Activated T-cell treated with anti-CD3 and anti-CD28 coated beads, Interleukin-2, amount 50 U/mL, for 72 hours (primary cell): ENCODE measurements at places on chromosomes 12 and 14. TPM values are rescaled to one million over a fixed set of nuclear protein-coding genes. Genes with fewer than 3 reads are reported as not detected.

DNA sequence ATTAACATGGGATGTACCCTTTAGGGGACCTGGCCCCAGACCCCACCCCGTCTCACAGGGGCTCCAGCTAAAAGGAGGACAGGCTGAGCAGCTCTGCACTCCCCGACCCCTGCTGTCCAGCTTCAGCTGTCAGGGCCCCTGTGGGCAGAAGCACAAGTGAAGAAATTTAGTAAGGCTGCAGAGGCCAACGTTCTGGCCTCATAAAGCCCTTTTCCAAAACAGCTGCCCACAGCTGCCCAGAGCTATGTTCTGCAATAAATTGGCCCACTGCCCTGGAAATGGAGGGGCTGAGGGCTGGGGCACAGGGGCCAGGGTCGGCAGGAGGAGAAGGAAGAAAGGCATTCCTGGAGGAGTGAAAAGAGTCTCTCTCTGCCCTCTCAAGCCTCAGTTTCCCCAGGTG lies 357.1 kb downstream of the BCL11B start:
- no peaks in the 10 kb centered on the region for H3K36me3 ChIP-seq
- peaks cover 22% of the 10 kb centered on the region for H3K4me1 ChIP-seq
- H3K4me3 ChIP-seq = no peak overlapping the region
- DNase-seq = no peak
- no peak overlapping the region for H3K27ac ChIP-seq

GRCh38 chr12:53378222-53378621 lies 1.8 kb upstream of the SP1 start:
- H3K4me3 ChIP-seq = no peak overlapping the region
- no peak overlapping the region for H3K27ac ChIP-seq
- no peaks in the 10 kb centered on the region for H3K27me3 ChIP-seq
- H3K4me1 ChIP-seq = peaks cover 45% of the 10 kb centered on the region
- DNase-seq = no peak

DNA sequence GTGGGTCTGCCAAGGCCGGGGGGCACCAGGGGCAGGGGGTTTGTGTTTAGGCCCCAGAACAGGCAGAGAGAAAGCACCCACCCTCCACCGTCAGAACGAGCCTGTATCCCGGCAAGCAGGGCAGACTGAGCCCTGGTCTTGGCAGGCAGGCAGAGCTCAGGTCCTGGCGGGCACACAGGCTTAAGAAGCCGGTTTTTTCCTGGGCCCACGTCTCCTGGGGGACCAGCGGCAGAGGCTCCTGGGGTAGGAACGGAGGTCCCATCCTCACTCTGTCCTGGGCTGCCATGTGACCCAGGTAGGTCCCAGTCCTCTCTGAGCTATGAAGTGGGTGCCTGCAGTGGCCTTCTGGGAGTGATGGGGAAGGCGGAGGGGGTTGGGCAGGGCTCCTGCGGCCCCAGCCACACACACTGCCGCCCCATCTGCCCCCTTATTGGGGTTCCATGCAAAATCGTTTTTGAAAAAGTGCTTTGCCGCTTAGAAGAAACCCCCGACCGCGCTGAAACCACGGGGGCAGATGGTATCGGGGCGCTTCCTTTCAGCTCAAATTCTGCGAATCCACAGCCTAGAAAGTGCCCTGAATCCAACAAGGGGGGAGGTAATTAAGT lies 24.2 kb downstream of the SH2B3 start:
- peak overlapping the region; percentile 78 for H3K4me3 ChIP-seq
- H3K27me3 ChIP-seq = no peaks in the 10 kb centered on the region
- peaks cover 89% of the 10 kb centered on the region for H3K4me1 ChIP-seq
- H3K27ac ChIP-seq = peak overlapping the region; percentile 78

DNA sequence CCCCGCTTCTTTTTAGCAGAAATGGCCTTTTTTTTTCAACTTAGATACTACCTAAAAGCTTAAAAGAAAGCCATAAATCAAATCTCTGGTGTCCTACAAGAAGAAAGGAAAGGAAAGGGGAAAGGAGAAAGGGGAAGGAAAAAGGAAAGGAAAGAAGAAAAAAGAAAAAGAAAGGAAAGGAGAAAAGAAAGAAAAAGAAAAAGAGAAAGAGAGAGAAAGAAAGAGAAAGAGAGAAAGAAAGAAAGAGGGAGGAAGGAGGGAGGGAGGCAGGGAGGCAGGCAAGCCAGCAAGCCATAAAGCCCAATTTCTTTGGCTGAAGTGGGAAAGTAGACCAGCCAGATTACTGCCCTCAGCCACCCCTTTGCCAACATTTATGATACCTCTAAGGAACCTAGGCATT lies 32.5 kb upstream of the SLC6A13 start:
- peak overlapping the region; percentile 51 for H3K27ac ChIP-seq
- peaks cover 67% of the 10 kb centered on the region for H3K36me3 ChIP-seq
- no peak overlapping the region for H3K4me3 ChIP-seq
- H3K4me1 ChIP-seq = peaks cover 14% of the 10 kb centered on the region
- DNase-seq = no peak

The VCPKMT gene
- total RNA-seq = 13.8 TPM

DNA sequence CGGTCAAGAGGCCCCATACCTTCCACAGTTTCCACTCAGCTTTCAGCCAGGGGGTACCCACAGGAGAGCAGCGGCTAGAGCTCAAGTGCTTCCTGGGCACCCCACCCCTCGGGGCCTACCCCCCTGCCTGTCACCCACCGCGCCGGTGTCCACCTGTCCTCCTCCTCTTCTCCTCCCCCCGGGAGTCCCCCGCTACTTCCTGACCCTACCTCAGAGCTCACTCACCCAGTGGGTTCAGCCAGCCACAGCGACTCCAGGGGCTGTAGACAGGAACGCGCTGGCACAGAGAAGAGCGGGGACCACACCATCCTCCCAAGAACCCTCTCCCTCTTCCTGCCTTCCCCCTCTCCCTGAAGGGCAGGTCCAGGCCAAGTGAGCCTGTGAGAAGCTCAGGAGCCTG lies 123.0 kb downstream of the ESRRB start:
- H3K4me3 ChIP-seq = no peak overlapping the region
- H3K27me3 ChIP-seq = no peaks in the 10 kb centered on the region
- H3K27ac ChIP-seq = no peak overlapping the region
- H3K4me1 ChIP-seq = no peaks in the 10 kb centered on the region
- H3K36me3 ChIP-seq = no peaks in the 10 kb centered on the region
- DNase-seq = no peak

The EIF2S3B gene
- 1.2 TPM for total RNA-seq

DNA sequence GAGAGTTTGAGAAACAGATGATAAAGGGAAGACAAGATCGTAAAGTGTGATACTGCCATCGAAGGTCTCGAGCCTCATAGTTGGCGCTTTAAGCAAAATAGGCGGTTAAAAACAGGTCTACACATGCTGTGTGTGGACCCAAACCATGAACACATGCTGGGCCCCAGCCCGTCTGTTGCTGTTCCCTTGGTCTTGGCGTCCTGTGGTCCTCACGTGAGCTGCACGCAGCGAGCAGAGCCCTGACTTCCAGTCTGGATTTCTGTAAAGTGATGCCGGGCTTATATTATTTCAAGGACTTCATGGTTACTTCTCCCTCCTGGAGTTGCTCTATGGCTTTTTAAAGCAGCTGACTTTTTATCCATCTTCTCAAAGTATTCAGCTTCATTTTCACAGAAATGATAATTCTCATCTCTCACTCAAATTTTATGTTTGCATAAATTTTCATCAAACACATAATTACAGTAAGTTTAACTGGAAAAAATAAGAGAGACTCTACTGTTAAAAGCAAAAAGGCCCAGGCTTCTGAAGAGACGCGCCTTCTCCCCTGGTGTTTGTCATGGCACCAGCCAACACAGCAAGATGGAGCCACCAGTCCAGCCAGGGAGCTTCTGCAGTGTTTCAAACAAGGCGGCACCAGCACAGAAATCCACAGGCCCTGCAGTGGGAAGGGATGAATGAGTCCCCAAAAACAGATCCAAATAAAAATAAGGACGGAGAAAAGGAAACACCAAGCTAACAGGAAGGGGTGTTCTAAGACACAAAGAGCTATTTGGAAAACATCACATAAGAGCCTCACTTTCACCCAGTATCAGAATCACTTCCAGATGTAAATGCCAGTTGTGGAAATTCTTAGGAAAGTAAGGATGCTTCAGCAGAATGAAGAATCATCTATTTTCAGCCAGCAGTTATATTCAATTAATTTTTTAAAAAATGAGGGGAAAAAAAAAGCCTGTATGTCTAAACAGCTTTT lies 24.9 kb downstream of the SFSWAP start:
- H3K4me3 ChIP-seq = no peak overlapping the region
- H3K27ac ChIP-seq = no peak overlapping the region
- H3K27me3 ChIP-seq = no peaks in the 10 kb centered on the region

DNA sequence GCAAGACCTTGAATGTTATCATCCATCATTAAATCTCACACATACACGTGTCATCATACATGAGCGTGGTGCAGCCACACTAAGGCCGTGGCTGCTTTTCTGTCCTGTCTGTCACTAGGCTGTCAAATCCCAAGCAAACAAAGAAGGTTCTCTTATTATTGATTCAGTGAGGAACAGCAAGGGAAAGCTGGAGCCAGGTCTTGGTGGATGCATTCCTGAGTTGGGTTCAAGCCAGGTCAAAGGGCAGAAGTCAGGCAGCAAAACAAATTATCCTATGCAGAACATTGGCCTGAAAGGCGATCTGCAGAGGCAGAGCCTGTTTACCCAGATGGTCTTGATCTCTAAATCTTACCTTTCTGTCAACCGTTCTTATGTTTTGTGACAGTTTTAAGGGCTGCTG lies 252.3 kb downstream of the NEDD1 start:
- no peak overlapping the region for H3K27ac ChIP-seq
- H3K4me3 ChIP-seq = no peak overlapping the region
- H3K36me3 ChIP-seq = no peaks in the 10 kb centered on the region
- no peak for DNase-seq

The KRT79 gene
- total RNA-seq = 0.26 TPM

GRCh38 chr12:56720731-56721151 lies 4.4 kb downstream of the NACA start:
- DNase-seq = no peak
- H3K27ac ChIP-seq = peak overlapping the region; percentile 94
- no peaks in the 10 kb centered on the region for H3K27me3 ChIP-seq
- H3K4me3 ChIP-seq = peak overlapping the region; percentile 98

The SDR9C7 gene
- total RNA-seq = 0.14 TPM

- H3K27me3 ChIP-seq = no peaks in the 10 kb centered on the region
- no peaks in the 10 kb centered on the region for H3K4me1 ChIP-seq
- no peaks in the 10 kb centered on the region for H3K36me3 ChIP-seq
- no peak overlapping the region for H3K4me3 ChIP-seq
- DNase-seq = no peak
- H3K27ac ChIP-seq = no peak overlapping the region
Measured at GRCh38 chr12:109191621-109192250, 75.3 kb downstream of the ACACB start.

GRCh38 chr14:99732436-99733210 lies 48.5 kb downstream of the CYP46A1 start:
- no peak for DNase-seq
- H3K4me3 ChIP-seq = no peak overlapping the region
- H3K27ac ChIP-seq = no peak overlapping the region
- H3K27me3 ChIP-seq = peaks cover 40% of the 10 kb centered on the region
- H3K4me1 ChIP-seq = no peaks in the 10 kb centered on the region

The LRRC23 gene
- 11.3 TPM for total RNA-seq

The HNF1A gene
- not detected for total RNA-seq

GRCh38 chr14:30287579-30288445 lies 271.1 kb upstream of the G2E3 start:
- no peak overlapping the region for H3K4me3 ChIP-seq
- H3K27me3 ChIP-seq = no peaks in the 10 kb centered on the region
- no peaks in the 10 kb centered on the region for H3K4me1 ChIP-seq
- no peak for DNase-seq
- no peaks in the 10 kb centered on the region for H3K36me3 ChIP-seq

The CAPZA3 gene
- total RNA-seq = not detected

The C12orf56 gene
- total RNA-seq = not detected

DNA sequence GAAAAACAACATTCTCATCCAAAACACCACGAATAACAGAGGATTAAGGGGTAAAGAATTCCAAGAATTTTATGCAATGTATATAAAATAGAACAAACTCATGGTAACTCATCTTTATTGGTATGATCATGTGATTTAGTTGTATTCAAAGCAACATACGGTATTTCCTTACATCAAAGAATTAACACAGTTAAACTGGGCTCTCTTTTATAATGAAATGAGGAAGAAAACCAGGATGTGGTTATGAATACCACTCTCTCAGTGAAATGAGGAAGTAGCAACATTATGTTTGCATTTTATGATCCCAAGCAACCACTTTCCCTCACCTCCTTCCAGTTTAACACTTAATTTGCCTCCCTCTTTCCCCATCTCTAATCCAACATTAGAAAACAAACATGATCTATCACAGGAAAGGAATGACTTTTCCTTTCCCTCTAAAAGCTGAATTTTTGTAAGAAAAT lies 22.9 kb downstream of the SPTLC2 start:
- no peaks in the 10 kb centered on the region for H3K27me3 ChIP-seq
- H3K36me3 ChIP-seq = peaks cover 5% of the 10 kb centered on the region
- H3K27ac ChIP-seq = peak overlapping the region; percentile 66

DNA sequence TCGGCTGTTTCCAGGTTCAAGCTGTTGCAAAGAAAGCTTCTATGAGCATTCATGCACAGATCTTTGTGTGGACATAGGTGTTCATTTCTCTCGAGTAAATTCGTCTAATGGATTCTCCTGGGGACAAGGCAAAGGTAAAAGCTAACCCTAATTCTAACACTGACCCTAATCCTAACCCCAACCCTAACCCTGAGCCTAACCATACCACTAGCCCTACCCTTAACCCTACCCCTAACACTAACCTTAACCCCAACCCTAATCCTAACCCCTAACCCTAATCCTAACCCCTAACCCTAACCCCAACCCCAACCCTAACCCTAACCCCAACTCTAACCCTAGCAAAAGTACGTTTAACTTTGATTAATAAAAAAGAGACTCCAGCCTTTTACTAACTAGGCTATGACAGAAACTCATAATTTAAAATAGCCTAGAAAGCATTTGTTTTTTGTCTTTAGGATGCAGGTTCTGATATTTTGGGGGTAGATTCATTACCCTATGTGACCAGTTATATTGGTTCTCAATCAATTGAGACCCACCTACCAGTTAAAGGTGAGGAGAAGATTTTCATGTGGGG lies 27.6 kb upstream of the RFLNA start:
- H3K4me3 ChIP-seq = no peak overlapping the region
- peaks cover 19% of the 10 kb centered on the region for H3K27me3 ChIP-seq
- no peak overlapping the region for H3K27ac ChIP-seq
- no peak for DNase-seq
- no peaks in the 10 kb centered on the region for H3K4me1 ChIP-seq
- H3K36me3 ChIP-seq = no peaks in the 10 kb centered on the region
